Naive thymus-derived CD8-positive, alpha-beta T cell (primary cell): ENCODE measurements at places on chromosomes 1 and 21.

DNA sequence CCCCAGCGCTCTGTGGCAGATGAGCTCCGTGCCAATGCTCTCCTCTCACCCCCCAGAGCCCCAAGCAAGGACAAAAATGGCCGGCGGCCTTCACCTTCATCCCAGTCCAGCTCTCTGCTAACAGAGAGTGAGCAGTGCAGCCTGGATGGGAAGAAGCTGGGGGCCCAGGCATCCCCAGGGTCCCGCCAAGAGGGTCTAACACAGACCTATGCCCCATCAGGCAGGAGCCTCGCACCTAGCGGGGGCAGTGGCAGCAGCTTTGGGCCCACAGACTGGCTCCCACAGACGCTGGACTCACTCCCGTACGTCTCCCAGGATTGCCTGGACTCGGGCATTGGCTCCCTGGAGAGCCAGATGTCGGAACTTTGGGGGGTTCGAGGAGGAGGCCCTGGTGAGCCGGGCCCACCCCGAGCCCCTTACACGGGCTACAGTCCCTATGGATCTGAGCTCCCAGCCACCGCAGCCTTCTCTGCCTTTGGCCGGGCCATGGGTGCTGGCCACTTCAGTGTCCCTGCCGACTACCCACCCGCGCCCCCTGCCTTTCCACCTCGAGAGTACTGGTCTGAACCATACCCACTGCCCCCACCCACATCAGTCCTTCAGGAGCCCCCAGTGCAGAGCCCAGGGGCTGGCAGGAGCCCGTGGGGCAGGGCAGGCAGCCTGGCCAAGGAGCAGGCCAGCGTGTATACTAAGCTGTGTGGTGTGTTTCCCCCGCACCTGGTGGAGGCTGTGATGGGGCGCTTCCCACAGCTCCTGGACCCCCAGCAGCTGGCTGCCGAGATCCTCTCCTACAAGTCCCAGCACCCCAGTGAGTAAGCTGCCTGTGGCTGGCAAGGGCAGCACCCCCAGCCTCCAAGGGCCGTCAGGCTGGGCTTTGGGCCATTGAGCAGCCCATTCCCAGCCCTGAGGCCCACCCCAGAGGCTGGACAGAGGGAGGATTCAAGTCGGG, 8.7 kb downstream of the ZC3H12A start:
- DNase-seq = no peak

GRCh38 chr1:212549503-212550017, 59.0 kb upstream of the ATF3 start:
- DNase-seq = no peak

DNA sequence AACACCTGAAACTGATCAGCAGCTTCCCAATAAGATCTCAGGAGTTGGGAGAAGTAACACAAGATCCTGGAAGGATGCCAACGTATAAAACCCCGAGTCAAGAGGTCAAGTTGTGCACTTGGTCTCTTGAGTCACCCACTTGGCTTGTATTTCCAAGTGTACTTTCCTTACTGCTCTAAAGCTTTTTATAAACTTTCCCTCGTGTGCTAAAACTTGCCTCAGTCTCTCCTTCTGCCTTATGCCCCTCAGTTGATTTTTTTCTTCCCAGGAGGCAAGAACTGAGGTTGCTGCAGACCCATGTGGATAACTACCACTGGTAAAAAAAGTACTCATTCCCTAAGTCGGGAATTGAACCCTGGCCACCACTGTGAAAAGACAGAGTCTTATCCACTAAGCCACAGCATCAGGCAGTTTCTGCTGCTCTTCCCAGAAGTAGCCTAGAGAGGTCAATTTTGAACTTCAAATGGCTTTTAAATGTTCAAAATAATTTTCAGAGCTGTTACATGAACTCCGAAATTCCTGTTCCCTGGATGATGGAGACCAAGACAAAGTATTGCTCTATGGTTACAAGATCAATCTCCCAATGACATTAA, 28.9 kb downstream of the ITLN2 start:
- DNase-seq = no peak

GRCh38 chr1:63342402-63342801, 20.0 kb downstream of the FOXD3 start:
- no peak for DNase-seq
